ENCODE measurements at places on chromosomes 5 and 9.
A peak's percentile ranks its signal among the peaks of the same experiment; 100 is the strongest.

- no peak overlapping the region for H3K4me3 ChIP-seq
- DNase-seq = no peak
- H3K36me3 ChIP-seq = peaks cover 2% of the 10 kb centered on the region
- no peaks in the 10 kb centered on the region for H3K27me3 ChIP-seq
- H3K4me1 ChIP-seq = no peaks in the 10 kb centered on the region
These were observed 184.0 kb downstream of the GOLPH3 start for GRCh38 chr5:31990081-31990650.

- peaks cover 17% of the 10 kb centered on the region for H3K4me1 ChIP-seq
- DNase-seq = no peak
- no peak overlapping the region for H3K4me3 ChIP-seq
These were observed 80.3 kb downstream of the EPB41L4A start for GRCh38 chr5:112338681-112339337.

GRCh38 chr9:129395633-129396364, 217.7 kb upstream of the IER5L start:
- H3K4me3 ChIP-seq = no peak overlapping the region
- peaks cover 17% of the 10 kb centered on the region for H3K27me3 ChIP-seq
- no peak overlapping the region for H3K27ac ChIP-seq
- no peaks in the 10 kb centered on the region for H3K36me3 ChIP-seq
- no peak for DNase-seq

GRCh38 chr5:111234125-111234524, 9.9 kb downstream of the CAMK4 start:
- no peaks in the 10 kb centered on the region for H3K4me1 ChIP-seq
- no peak overlapping the region for H3K4me3 ChIP-seq
- H3K27ac ChIP-seq = no peak overlapping the region
- no peak for DNase-seq
- peaks cover 4% of the 10 kb centered on the region for H3K27me3 ChIP-seq
- no peaks in the 10 kb centered on the region for H3K36me3 ChIP-seq

DNA sequence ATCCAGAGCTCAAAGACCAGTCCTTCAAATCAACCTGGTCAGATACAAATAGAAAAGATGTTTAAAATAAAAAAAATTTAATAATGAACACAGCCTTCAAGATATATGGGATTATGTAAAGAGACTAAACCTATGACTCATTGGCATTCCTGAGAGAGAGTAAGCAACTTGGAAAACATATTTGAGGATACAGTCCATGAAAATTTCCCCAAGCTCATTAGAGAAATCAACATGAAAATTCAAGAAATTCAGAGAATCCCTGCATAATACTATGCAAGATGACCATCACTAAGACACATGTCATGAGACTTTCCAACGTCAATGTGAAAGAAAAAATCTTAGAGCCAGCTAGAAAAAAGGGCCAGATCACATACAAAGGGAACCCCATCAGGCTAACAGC, 512.9 kb upstream of the PTGER4 start:
- H3K4me3 ChIP-seq = no peak overlapping the region
- no peaks in the 10 kb centered on the region for H3K4me1 ChIP-seq
- no peak for DNase-seq
- no peaks in the 10 kb centered on the region for H3K27me3 ChIP-seq
- no peaks in the 10 kb centered on the region for H3K36me3 ChIP-seq

DNA sequence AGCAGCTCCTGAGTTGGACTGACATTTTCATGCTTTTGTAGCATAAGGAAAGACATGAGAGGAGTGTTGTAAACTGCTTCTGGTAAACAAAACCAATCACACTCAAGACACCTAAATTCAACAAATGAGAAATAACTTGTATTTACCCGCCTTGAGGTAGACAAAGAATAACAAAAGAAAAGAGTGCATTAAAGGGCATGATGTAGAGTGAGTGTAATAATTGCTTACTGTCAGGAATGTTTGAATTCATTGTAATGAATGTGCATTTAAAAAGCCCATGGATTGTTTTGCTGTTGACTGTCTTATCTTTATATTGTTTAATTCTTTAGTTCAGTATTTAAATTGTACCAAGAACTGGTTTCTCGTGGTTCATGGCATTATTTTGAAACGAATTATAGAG, 61.8 kb downstream of the KDM4C start:
- H3K4me1 ChIP-seq = peaks cover 24% of the 10 kb centered on the region
- H3K27ac ChIP-seq = no peak overlapping the region
- no peak overlapping the region for H3K4me3 ChIP-seq
- DNase-seq = no peak

GRCh38 chr9:126055381-126055985, 271.1 kb upstream of the MVB12B start:
- no peak overlapping the region for H3K4me3 ChIP-seq
- H3K27me3 ChIP-seq = peaks cover 4% of the 10 kb centered on the region
- DNase-seq = no peak
- no peak overlapping the region for H3K27ac ChIP-seq

GRCh38 chr5:143314659-143315058, 88.8 kb downstream of the NR3C1 start:
- H3K36me3 ChIP-seq = no peaks in the 10 kb centered on the region
- H3K4me1 ChIP-seq = peaks cover 12% of the 10 kb centered on the region
- no peak overlapping the region for H3K4me3 ChIP-seq
- DNase-seq = no peak
- H3K27ac ChIP-seq = no peak overlapping the region

GRCh38 chr5:50975840-50976239, 309.4 kb downstream of the PARP8 start:
- no peaks in the 10 kb centered on the region for H3K36me3 ChIP-seq
- H3K27me3 ChIP-seq = peaks cover 21% of the 10 kb centered on the region
- H3K4me3 ChIP-seq = no peak overlapping the region
- H3K27ac ChIP-seq = no peak overlapping the region
- no peak for DNase-seq

DNA sequence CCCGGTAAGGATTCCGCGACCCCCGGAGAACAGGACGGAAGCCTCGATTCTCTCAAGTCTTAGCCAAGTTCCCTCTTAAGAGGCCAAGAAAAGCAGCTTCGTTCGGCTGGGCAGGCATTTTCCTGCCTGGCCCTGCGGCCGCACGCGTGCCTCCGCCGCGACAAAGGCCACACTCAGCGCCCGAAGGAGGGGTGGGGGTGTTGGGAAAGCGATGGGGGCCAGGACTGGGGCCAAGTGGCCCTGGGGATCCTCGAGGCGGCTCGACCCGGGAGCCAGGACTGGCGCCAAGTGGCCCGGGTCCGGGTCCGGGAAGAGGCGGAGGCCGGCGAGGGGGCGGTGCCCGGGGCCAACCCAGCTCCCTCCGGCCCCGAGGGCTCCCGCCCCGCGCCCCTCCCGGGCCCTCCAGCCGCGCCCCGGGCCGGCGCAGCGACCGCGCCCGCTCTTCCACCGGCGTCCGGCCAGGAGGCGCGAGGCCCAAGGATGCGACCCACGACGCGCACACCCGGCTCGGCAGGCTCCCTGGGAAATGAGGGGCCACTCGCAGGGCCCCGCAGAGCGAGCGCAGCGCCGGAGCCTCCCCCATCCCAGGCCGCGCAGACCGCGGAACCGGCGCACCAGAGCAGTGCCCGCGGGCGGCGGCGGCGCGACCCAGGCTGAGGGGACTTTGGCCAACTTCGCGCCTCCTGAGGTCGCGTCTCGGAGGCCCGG, 756 bp downstream of the VAV2 start:
- H3K27ac ChIP-seq = peak overlapping the region; percentile 98
- H3K36me3 ChIP-seq = no peaks in the 10 kb centered on the region
- no peaks in the 10 kb centered on the region for H3K27me3 ChIP-seq
- no peak for DNase-seq

DNA sequence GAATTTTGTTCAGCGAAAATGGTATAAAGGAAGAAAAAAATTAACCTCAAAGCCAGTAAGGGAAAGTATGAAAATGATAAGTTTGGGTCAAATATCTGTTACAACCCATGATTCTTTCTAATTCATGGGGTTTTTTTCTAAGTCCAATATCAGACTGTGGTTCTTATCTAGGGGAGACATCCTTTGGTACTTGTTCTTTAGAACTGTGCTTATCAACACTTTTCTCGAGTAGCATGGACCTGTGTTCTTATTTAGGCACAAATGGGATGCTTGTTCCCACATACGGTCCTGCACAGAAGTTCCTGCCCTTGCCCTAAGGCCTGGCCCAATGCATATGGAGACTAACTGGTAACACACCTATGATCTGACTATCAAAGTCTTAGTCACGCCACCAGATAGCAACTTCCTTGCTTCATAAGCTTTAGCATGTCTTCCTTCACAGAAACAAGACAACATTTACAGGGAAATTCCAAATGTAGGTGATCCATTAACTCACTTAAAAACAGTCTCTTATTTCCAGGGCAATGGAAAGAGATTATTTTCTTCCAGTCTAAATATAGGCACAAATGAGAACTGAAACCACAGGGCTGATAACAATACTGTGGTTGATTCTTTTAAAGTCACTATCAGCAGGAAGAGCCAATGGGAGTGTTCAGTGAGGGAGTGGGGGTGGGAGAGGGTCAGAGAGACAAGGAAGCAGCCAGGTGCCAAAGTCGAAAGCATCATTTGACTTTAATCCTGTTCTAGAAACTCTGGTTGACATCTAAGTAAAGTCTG, 268.8 kb upstream of the ANKRD55 start:
- no peak overlapping the region for H3K27ac ChIP-seq
- no peaks in the 10 kb centered on the region for H3K36me3 ChIP-seq
- no peak for DNase-seq
- peaks cover 10% of the 10 kb centered on the region for H3K27me3 ChIP-seq
- H3K4me3 ChIP-seq = no peak overlapping the region

GRCh38 chr5:116358911-116359418, 215.7 kb downstream of the SEMA6A start:
- H3K4me3 ChIP-seq = no peak overlapping the region
- H3K36me3 ChIP-seq = peaks cover 5% of the 10 kb centered on the region
- DNase-seq = no peak
- no peak overlapping the region for H3K27ac ChIP-seq
- H3K27me3 ChIP-seq = peaks cover 11% of the 10 kb centered on the region

DNA sequence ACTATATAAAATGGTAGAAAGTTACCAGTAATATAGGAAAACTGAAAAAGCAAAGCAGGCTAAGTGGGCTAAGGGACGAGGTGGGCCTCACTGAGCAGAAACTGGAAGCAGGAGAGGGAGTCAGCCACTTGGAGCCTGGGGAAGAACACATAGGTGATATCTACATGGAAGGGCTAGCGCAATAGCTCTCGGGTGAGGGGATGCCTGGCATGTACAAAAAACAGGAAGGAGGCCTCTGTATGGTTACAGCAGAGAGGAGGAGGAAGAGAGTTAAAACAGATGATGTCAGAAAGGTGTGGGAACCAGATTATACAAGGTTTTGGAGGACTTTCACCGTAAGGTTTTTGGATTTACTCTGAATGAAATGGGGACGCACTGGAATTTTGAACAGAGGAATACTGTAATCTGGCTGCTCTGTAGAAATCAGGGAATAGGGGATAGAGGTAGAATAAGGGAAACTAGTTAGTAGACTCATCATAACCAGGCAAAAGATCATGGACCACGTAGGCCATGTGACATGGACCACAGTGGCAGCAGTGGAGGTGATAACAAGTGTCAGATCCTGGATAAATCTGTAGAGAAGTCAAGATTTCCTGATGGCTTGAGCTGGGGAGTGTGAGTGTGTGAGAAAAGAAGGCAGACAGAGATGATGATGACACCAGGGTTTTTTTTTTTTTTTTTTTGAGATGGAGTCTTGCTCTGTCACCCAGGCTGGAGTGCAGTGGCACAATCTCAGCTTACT, 52.5 kb downstream of the FNBP1 start:
- peaks cover 10% of the 10 kb centered on the region for H3K36me3 ChIP-seq
- no peak for DNase-seq
- H3K4me3 ChIP-seq = no peak overlapping the region
- H3K27me3 ChIP-seq = no peaks in the 10 kb centered on the region
- peaks cover 3% of the 10 kb centered on the region for H3K4me1 ChIP-seq

- no peak for DNase-seq
- no peak overlapping the region for H3K27ac ChIP-seq
- H3K27me3 ChIP-seq = no peaks in the 10 kb centered on the region
- H3K4me1 ChIP-seq = no peaks in the 10 kb centered on the region
- no peaks in the 10 kb centered on the region for H3K36me3 ChIP-seq
These were observed 338.0 kb downstream of the SEMA5A start for GRCh38 chr5:9207817-9208418.

- H3K4me3 ChIP-seq = no peak overlapping the region
- no peaks in the 10 kb centered on the region for H3K27me3 ChIP-seq
- DNase-seq = no peak
These were observed 65.5 kb upstream of the PCSK5 start for GRCh38 chr9:75824816-75825568.

DNA sequence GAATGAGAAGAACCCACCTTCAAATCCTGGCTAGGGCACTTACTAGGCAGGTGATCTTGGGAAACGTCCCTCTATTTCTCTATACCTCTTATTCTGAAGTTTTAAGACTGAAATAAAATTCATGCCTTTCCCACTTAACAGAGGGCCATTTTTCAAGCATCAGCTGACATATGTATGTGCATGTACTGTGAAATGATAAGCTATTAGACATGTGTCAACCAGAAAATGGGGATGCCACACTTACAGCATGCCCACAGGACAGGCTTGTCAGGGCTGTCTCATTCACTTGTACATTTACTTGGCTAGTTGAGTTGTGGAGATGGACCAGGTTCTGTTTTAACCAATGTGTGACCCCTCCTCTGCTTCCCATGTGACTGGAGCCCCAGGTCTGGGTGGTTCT, 78.5 kb downstream of the C9orf152 start:
- no peak overlapping the region for H3K4me3 ChIP-seq
- peaks cover 24% of the 10 kb centered on the region for H3K4me1 ChIP-seq
- no peaks in the 10 kb centered on the region for H3K27me3 ChIP-seq
- H3K36me3 ChIP-seq = no peaks in the 10 kb centered on the region
- no peak for DNase-seq
- no peak overlapping the region for H3K27ac ChIP-seq

DNA sequence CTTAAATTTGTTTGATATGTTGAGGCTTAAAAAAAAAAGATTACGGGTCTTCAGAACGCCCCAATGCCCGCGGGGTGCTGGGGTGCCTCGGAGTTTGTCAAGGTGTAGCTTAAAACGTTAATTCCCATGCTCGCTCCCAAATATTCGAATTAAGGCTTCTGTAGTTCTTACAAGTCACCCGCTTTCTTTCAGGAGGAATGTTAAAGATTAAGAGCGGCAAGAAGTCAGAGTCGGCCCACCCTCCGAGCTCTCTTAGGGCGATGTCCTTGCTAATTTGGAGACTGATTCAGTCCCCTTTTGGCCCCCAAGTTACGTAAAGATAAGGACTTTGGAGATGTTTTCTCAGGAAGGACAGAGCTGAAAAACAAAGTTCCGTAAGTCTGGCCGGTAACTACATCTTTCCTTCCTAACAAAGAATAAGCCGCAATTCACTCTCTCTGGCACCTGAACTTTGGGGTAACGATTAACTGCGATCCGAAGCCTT, 746 bp upstream of the NPM1 start:
- no peak for DNase-seq
- H3K4me3 ChIP-seq = peak overlapping the region; percentile 98
- peaks cover 33% of the 10 kb centered on the region for H3K4me1 ChIP-seq
- H3K36me3 ChIP-seq = peaks cover 19% of the 10 kb centered on the region
